HT1080 (cell line): ENCODE measurements at places on chromosomes 1 and 21. TPM values are rescaled to one million over a fixed set of nuclear protein-coding genes. Genes with fewer than 3 reads are reported as not detected.

Gene CDC42BPA
- 14.2 and 14.6 TPM in 2 replicates for total RNA-seq

Gene ETV3
- total RNA-seq = 8.7 and 12.0 TPM in 2 replicates

Gene RIPPLY3
- total RNA-seq = not detected in 2 replicates

Gene CSF3R
- not detected in 2 replicates for total RNA-seq

Gene ALDH4A1
- total RNA-seq = 2.5 and 6.2 TPM in 2 replicates

Gene ZNF683
- total RNA-seq = not detected in 2 replicates

Gene KRTAP20-1
- total RNA-seq = not detected in 2 replicates

Gene HENMT1
- not detected in 2 replicates for total RNA-seq

Gene CLDN19
- not detected in 2 replicates for total RNA-seq

Gene ASH1L
- total RNA-seq = 12.7 and 13.4 TPM in 2 replicates

Gene EDARADD
- 3.7 and 3.8 TPM in 2 replicates for total RNA-seq
